ENCODE measurements at places on chromosomes 1 and 21. TPM values are rescaled to one million over a fixed set of nuclear protein-coding genes. Genes with fewer than 3 reads are reported as not detected.

Gene WNT3A
- total RNA-seq = 0.14 TPM

DNA sequence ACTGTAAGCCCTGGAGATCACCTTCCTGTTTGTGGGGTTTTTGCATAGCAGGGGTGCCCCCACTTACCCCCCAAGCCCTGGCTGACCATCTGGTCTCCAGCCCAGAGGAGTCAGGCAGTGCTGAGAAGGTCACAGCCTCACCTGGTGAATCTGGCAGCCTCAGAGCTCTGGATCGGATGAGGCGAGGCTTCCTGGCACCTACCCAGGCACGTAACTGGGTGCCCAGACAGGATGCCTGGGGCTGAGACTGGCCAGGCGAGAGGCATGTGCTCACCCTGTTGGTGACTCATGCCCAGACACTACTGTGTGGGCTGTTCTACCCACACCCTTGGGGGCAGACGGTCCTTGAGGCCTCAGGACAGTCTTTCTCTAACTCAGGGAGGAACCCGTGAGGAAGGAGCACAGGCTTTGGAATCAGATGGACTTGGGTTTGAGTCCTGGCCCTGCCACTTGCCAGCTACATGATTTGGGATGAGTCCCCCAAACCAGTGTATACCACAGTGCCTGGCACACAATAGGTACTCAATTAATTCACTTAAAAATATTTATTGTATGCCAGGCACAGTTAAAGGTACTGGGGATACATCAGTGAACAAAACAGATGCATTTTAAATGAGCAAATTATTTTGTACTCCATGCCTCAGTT lies 15.1 kb upstream of the PADI3 start:
- no peak for DNase-seq

GRCh38 chr1:62076286-62076685 lies 118.4 kb upstream of the L1TD1 start:
- no peak for DNase-seq

Gene CLDN17
- not detected for total RNA-seq

- no peak for DNase-seq
These were observed 59.1 kb downstream of the CAPN2 start for GRCh38 chr1:223771469-223771813.

Data from CD8-positive, alpha-beta T cell (primary cell).